ENCODE measurements at places on chromosomes 5 and 9.
A peak's percentile ranks its signal among the peaks of the same experiment; 100 is the strongest.

- no peak for DNase-seq
Measured at GRCh38 chr5:102959055-102959454, 160.9 kb downstream of the GIN1 start.

GRCh38 chr5:142841511-142842265 lies 71.5 kb downstream of the ARHGAP26 start:
- no peak for DNase-seq

- no peak for DNase-seq
Measured at GRCh38 chr5:110070836-110071235, 381.1 kb downstream of the MAN2A1 start.

- DNase-seq = no peak
Measured at GRCh38 chr9:82108941-82109340, 120.4 kb downstream of the SPATA31D1 start.

DNA sequence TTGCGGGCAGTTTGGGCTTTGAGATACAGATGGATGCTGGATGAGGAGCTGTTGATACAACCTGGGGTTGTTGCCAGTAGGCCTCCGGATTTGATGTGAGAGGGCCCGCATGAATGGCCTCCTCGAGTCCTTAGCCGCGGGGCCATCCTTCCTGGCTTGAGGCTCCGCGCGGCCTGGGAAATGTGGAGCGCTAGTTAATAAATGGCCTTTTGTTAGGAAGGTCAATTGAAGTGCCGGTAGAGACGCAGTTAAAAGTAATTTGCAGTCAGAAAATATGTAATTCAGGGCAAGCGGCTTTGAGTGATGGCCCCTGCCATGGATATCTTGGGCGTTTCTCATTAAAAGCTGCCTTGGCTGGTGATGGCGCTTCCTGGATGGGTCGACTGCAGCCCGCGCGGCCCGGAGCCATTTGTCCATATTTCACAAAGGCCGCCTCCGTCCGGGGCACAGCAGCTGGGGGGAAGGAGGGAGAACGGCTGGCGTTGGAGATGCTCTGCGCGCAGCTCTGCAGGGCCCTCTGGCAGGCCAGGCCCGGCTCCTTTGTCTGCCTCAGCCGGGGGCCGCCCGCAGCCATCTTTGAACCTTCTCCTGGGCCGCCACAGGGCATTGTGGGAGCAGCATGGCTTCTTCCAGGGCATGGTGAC lies 11.2 kb downstream of the MVB12B start:
- no peak for DNase-seq

DNA sequence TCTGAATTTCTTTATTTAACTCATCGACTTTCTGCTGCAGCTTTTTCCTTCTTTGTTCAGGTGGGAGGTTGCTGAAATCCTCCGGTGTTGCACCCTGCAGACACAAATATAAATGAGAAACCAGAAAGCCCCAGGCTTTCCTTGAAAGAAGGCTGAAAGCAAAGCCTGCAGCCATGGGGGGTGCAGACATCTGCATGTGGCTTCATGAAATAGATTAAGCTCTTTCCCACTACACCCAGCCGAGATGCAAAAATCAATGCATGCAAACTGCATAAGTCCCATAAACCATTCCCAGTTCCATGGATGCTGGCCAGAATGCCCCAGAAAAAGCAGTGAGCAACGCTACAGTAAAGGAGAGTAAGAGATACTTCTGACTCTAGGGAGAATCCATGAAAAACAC lies 73.6 kb downstream of the USP20 start:
- no peak for DNase-seq

DNA sequence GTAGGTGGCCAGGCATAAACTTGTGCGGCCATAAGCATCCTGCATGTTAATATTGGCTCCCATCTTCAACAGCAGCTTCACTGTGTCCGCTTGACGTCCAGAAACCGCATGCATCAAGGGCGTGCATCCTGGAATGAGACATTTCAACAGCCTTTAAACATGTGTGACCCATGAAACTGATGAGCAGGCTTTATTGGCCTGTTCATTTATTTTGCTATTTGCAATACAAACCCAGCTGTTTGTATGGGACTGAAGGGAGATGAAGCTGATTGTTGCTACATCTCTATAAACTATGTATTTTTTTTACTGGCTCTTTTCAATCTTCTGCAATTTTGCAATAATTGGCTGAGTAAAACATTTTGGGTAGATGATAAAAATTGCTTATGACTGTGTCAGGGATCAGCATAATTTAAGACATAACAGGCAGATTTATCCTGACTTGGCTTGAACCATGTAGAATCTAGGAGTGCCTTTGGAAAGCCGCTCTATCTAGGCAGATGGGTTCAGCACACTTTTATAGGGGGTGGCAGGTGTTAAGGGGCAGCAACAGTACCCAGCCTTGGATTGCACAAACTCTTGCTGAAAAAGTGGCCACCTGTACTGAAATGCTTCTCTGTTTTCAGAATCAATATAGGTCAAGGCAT lies 56.9 kb downstream of the ANKRD55 start:
- no peak for DNase-seq

- no peak for DNase-seq
Measured at GRCh38 chr5:111901296-111901695, 144.3 kb upstream of the NREP start.

DNA sequence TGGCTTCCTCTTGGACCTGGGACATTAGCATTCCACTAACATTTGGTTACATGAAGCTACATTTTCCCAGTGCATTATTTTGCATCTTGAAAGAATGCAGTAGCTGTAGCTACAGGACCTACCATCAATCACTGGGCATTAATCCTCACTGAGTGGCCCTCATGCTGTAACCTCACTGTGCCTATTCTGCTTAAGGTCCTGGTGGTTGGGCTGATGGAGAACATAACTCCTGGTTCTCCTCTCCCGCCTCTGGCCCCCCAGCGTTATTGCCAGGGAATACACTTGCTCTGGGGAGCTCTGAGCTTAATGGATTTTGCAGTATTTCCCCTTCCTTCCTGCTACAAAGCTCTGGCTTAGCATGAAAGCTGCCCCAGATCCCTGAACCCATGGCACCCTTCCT lies 111.5 kb upstream of the EQTN start:
- no peak for DNase-seq

DNA sequence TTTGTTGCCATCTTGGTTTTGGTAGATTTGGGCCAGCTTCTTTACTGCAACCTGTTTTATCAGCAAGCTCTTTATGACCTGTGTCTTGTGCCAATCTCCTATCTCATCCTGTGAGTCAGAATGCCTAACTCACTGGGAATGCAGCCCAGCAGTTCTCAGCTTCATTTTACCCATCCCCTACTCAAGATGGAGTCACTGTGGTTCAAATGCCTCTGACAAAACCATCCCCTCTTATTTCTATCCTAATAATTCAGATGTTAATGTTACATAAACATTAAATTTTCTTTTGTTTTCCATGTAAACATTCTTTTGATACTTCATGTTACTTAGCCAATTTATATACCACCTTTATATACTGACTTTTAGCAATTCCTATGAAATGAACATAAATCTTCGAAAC lies 746.3 kb downstream of the CDH18 start:
- no peak for DNase-seq

- DNase-seq = no peak
Measured at GRCh38 chr5:29972597-29972996, 1220.9 kb upstream of the CDH6 start.

DNA sequence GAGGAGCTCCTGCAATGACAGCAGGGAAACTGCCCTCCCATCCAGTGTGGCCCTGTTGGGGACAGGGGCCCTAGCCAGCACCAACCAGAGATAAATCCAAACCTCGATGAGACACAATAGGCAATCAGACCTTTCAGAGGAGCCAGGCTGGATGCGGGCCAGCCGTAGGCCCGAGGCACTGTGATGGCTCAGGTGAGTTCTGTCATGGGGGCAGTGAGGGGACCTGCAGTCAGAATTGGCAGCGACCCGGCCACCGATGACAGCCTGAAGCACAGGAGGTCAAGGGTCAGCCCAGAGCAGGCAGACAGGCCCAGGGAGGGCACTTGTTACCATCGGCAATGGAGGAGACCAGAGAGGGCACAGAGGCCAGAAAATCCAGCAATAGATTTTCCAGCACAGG lies 90.8 kb downstream of the FRMD3 start:
- DNase-seq = no peak

GRCh38 chr9:114789006-114789405 lies 16.8 kb downstream of the TNFSF15 start:
- no peak for DNase-seq

- DNase-seq = no peak
Measured at GRCh38 chr9:113266174-113266573, 9.2 kb downstream of the CDC26 start.

DNA sequence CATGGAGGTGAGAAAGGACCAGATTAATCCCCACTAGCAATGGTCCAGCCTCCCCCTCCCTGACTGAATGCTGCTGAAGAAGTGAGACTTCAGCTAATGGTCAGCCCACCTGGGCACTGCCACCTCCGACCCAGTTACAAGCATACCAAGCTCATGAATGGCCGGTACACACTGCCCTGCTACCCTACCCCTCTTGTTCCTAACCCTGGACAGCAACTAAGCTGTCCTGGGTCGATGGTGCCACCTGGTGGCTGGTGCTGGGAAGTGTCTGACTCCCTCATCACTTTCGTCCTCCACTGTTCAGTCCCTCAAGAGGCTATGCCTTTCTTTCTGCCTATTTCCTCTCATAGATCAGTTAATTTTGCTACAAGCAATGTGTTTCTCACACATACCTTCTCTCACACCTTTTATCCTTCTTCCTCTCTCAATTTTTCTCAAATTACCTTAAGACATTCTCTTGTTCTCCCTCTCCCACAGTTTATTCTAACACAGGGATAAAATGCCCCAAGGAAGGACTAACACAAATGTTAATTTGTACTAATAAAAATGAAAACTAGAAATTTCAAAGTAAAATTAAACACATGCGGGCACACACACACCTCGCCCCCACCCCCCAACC lies 42.4 kb downstream of the PAX5 start:
- DNase-seq = peak; percentile 36

DNA sequence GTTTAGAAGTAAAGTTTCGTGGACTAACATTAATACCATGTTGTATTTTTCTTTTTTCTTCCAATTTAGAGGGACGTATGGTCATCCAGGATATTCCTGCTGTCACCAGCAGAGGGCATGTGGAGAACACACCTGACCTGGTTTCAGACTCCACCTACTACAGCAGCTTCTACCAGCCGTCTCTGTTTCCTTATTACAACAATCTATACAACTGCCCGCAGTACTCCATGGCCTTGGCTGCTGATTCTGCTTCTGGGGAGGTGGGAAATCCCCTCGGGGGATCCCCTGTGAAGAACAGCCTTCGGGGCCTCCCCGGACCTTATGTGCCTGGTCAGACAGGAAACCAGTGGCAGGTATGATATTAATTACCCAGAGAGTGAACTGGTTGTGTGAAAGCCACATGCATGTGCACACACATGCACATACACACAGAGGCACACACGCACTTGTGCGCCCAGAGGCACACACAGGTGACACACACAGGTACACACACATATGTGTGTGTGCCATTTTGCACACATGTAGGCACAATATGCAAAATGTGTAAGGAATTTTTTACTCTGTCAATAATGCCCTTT lies 52.4 kb downstream of the DMRT1 start:
- DNase-seq = peak; percentile 25

- no peak for DNase-seq
Measured at GRCh38 chr5:71891856-71892255, 172.8 kb downstream of the CARTPT start.

GRCh38 chr5:122465031-122465577 lies 153.1 kb downstream of the SNCAIP start:
- no peak for DNase-seq

GRCh38 chr5:116658830-116659229 lies 84.2 kb upstream of the SEMA6A start:
- DNase-seq = no peak

DNA sequence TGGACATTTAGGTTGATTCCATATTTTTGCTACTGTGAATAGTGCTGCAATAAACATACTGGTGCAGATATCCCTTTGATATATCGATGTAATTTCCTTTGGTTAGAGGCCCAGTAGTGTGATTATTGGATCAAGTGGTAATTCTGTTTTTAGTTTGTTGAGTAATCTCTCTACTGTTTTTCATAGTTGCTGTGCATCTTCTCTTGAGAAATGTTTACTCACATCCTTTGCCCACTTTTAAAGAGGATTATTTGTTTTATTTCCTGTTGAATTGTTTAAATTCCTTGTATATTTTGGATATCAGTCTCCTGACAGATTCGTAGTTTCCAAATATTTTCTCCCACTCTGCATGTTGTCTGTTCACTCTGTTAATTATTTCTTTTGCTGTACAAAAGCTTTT lies 352.6 kb upstream of the TARS1 start:
- DNase-seq = no peak

DNA sequence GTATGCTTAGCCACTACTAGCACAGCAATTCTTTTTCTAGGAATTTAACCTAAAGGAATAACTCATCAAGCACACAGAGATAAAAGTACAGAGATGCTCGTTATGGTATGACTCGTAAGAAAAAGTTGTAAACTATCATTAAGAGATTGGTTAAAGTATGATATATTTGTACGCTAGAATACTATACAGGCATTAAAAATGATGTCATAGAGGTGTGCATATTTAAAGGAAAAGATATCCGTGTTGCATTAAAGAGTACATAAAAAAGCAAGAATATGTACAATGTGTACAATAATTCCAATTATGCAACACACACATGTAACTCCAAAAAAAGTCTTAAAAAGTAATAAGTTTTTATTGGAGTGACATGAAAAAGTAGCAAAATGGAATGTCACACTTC lies 54.5 kb upstream of the PALM2AKAP2 start:
- no peak for DNase-seq

GRCh38 chr9:115808695-115809094 lies 344.9 kb upstream of the PAPPA start:
- DNase-seq = no peak

Data from stimulated activated CD4-positive, alpha-beta T cell treated with anti-CD3 and anti-CD28 coated beads, Interleukin-12 subunit alpha, Interleukin-12 subunit beta, amount 100 ng/mL, for 4 hours (primary cell).